ENCODE measurements at places on chromosomes 13 and 19.

DNA sequence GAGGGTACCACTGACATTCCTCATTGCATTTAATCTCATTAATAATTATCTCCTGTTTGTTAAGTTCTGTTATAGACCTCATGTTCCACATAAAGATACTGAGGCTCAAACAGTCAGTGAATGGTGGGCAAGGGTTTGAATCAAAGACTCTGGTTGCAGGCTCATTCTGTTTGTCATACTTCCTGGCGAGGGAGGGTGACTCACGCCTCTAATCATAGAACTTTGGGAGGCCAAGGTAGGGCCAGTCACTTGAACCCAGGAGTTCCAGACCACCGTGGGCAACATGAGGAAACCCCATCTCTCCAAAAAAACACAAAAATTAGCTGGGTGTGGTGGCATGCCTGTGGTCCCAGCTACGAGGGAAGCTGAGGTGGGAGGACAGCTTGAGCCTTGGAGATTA is 220.7 kb upstream of the MIR17HG start:
- DNase-seq = no peak

DNA sequence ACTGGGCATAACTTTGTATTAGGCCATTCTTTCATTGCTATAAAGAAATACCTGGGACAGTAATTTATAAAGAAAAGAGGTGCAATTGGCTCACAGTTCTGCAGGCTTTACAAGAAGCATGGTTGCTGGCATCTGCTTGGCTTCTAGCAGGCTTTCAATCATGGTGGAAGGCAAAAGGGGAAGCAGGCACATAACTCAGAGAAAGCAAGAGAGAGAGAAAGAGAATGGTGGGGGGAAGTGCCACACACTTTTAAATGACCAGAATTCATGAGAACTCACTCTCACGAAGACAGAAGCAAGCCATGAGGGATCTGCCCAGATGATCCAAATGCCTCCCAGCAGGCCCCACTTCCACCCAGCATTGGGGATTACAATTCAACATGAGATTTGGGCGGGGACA is 179.7 kb downstream of the SPRY2 start:
- DNase-seq = no peak

- DNase-seq = no peak
Observed at GRCh38 chr13:113394339-113394640, 30.4 kb upstream of the GRTP1 start.

GRCh38 chr19:14347999-14348889 is 33.0 kb upstream of the ADGRE5 start:
- DNase-seq = peak; percentile 69

DNA sequence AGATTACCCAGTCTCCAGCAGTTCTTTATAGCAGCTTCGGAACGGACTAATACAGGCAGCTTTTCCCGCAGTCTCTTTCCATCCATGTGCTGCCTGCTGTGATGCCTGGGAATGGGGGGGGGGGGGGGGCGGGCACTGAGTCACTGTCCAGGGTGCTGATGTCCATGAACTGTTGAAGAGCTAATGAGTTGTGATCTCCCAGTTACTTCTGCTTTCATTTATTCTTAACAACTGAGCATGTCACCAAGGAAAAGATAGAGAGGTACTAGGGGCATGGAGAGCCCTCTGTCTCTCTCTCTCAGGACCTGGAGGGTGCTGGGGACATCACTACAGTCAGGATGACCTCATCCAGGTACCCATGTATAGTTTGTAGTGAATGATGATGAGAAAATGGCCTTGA is 20.3 kb upstream of the CEACAM1 start:
- DNase-seq = no peak

DNA sequence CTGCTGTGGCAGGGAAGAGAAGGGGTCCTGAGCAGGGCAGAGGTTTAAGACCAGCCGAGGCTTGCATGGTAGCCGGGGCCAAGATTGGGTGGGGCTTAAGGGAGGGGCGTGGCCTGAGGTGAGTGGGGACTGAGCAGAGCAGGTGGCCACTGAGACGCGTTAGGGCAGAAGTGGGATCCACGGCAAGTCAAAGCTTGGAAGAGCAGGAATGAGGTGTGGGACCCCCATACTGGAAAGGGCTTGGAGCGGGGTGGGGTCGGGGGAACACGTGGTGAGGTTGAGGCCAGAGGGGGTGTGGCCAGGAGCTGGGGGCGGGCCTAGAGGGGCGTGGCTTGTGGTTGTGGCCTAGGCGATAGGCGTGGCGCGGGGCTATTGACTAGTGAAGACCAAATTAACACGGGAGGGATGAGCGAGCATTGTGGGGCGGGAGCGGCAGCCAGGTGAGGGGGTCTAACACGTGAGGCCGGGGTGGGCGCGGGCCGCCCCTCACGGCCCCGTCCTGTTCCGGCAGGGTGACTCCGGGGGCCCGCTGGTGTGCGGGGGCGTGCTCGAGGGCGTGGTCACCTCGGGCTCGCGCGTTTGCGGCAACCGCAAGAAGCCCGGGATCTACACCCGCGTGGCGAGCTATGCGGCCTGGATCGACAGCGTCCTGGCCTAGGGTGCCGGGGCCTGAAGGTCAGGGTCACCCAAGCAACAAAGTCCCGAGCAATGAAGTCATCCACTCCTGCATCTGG is 3.3 kb downstream of the CFD start:
- DNase-seq = peak; percentile 71

- DNase-seq = no peak
Observed at GRCh38 chr13:72808917-72809500, 27.1 kb downstream of the PIBF1 start.

Measured in activated T-cell treated with anti-CD3 and anti-CD28 coated beads for 48 hours (primary cell).